Activated CD8-positive, alpha-beta memory T cell treated with anti-CD3 and anti-CD28 coated beads for 4 hours (primary cell): ENCODE measurements at places on chromosomes 4 and X.

DNA sequence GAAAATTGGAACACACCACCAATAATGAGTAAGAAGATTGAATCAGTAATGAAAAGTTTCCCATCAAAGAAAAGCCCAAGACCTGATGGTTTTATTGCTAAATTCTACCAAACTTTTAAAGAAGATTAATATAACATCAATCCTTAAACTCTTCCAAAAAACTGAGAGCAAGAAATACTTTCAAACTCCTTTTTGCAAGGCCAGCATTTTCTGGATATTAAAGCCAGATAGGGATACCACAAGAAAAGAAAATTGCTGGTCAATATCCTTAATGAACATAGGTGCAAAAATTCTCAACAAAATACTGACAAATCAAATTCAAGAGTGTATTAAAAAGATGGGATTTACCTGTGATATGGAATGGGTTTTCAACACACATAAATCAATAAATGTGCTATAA is 484.6 kb downstream of the ANKRD50 start:
- DNase-seq = no peak

- DNase-seq = no peak
Observed at GRCh38 chrX:107324493-107325310, 118.3 kb downstream of the DNAAF6 start.

- no peak for DNase-seq
Observed at GRCh38 chr4:146098397-146098796, 77.1 kb upstream of the LSM6 start.

- DNase-seq = no peak
Observed at GRCh38 chr4:158787709-158788475, 19.1 kb downstream of the FNIP2 start.

- no peak for DNase-seq
Observed at GRCh38 chr4:158530381-158530780, 8.7 kb downstream of the RXFP1 start.

- DNase-seq = no peak
Observed at GRCh38 chr4:53193111-53193510, 172.8 kb downstream of the SCFD2 start.

DNA sequence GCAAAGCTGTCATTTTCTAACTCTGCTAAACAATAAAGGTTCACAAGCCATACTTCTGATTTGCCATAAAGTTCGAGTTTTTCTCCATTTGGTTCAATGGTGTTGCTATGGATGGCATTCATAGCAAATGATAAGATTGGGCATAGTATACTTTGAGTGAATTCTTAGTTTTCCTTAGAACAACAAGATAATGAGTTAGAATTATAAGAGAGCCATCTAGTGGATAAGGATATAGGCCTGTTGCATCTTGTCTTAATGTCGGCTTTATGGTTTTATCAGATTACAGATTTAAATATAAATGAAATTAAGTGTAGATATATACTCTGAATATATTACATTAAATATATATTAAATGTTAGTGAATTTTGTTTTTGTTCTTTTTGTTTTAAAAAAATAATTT is 644.6 kb downstream of the IL1RAPL1 start:
- DNase-seq = no peak

GRCh38 chr4:93370256-93370655 is 458.3 kb upstream of the ATOH1 start:
- DNase-seq = no peak

GRCh38 chrX:19578956-19579355 is 63.6 kb upstream of the MAP3K15 start:
- no peak for DNase-seq

- DNase-seq = no peak
Observed at GRCh38 chr4:141730805-141731204, 94.4 kb downstream of the IL15 start.

DNA sequence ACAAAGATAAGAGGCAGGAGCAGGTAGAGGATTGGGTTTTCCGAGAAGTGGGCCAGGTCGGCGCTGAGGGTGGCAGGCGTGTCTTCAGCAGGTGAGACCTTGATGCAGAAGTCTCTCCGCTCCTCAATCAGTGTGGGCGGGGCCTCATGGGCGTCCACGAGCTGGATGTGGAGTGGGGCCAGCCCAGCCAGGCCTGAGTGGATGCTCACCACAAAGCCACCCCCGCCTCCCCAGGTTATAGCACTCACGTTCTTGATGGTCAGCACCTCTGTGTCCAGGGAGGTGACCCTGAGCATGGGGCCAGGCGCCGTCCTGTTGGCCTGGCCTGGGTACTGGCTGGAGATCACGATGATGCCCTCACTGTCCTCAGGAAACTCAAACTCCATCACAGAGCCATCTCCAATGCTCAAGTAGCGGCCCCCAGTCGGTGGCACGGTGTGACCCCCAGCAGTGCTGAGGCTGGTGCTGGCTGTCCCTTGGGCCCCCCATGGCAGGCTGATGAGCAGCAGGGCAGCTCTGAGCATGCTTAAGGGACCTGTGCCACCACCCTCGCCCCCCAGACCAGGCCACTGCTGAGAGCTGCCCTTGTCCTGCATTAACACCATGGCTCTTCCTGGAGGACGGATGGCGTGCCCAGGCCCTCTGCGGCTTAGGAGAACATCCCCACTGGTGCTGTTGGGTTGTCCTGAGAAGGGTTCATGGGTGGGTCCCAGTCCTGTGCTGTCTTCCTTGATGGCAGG is 1.9 kb downstream of the SLC10A3 start:
- DNase-seq = no peak

- DNase-seq = no peak
Observed at GRCh38 chr4:109238746-109239145, 63.7 kb downstream of the COL25A1 start.

DNA sequence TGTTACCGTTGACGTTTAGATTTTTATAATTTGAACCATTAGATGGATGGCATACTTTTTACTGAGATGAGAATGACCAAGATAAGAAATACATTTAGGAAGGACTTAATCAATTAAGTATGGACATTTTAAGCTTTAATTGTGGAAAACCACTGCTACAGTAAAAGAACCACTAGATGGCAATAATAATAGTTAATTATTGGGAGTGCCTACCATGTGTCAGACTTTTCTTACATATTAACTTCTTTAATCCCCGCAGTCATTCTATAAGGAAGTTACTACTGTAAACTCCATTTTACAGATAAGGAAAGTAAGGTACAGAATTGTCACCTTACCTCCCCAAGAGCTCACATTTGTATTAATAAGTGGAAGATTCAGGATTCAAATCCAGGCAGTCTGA is 48.5 kb upstream of the MYOZ2 start:
- DNase-seq = no peak

DNA sequence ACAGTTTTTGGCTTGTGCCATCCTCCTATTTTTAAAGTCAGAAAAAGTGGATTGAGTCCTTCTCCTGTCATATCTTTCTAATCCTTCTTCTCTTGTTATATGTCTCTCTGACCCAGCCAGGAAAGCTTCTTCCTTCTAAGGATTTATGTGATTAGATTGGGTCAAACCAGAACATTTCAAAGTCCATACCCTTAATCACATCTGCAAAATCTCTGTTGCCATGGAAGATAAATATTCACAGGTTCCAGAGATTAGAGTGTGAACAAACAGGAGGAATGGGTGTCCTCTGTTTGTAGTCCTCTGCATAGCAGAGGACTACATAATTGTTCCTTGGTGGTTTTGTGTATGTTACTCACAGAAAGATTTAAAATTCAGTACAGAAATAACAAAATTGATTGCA is 421.2 kb downstream of the EPHA5 start:
- no peak for DNase-seq

GRCh38 chrX:78603908-78604307 is 55.2 kb downstream of the RTL3 start:
- DNase-seq = no peak

GRCh38 chrX:150719621-150720020 is 26.4 kb downstream of the MTMR1 start:
- no peak for DNase-seq

DNA sequence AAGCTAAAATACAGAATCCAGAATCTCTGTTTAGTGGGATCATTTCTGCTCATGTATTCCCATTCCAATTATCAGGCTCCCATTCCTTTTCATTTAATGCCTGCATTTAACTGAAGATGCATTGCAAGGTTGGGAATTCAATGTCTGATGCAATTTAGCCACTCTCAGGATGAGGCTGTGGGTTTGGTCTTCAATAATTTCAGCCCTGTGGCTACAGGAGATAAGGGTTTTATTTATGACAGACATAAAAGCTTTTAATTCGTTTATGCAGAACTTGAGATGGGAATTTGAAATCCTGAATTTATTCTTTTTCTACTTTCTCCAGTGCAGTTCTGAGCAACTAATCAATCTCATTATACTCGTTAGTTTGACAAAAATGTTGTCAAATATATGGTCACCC is 1225.9 kb downstream of the PCDH18 start:
- DNase-seq = no peak

GRCh38 chr4:114025176-114025777 is 45.8 kb upstream of the ARSJ start:
- no peak for DNase-seq

- no peak for DNase-seq
Observed at GRCh38 chr4:182267048-182267447, 23.8 kb downstream of the TENM3 start.

DNA sequence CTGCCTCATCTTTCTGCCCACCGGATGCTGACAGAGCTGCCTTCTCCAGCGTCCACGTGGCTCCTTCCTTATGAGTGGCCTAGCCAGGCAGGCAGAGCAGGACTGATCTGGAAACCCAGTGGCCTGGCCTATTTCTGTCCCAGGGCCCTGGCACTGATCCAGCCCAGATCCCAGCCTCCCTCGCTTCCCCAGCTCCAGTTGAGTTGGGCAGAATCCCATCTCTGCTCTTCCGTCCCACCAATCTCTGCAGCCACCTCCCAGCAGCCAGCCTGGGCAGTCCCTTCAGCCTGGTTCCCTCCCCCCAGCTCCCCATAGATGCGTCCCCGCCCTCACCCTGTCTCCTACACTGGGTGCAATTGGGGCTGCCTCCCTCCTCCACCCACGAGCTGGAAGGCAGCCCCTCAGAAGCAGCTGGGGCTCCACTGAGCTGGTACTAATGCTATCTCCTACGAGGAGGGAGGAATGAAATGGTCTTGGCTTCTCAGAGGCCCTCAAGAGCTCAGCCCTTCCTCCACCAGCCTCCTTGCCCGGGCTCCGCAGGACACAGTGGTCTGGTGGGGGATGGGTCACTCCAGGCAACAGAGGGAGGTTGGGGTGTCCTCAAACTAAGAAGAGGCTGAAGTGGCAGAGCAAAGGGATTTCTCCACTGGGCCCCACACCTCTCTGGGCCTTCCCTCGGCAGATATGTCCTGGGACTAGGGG is 94.2 kb downstream of the PJA1 start:
- no peak for DNase-seq
